Right atrium auricular region (tissue), 2 donors: ENCODE measurements at places on chromosomes 4 and X.

- H3K4me3 ChIP-seq = no peak overlapping the region
- no peaks in the 10 kb centered on the region for H3K36me3 ChIP-seq
- H3K27ac ChIP-seq = no peak overlapping the region
- DNase-seq = no peak
- H3K27me3 ChIP-seq = no peaks in the 10 kb centered on the region
- H3K4me1 ChIP-seq = no peaks in the 10 kb centered on the region
Observed at GRCh38 chr4:4349867-4350266, 37.0 kb upstream of the NSG1 start.

GRCh38 chrX:4674028-4674782 lies 960.8 kb upstream of the PRKX start:
- no peaks in the 10 kb centered on the region for H3K36me3 ChIP-seq
- no peak overlapping the region for H3K4me3 ChIP-seq
- no peaks in the 10 kb centered on the region for H3K27me3 ChIP-seq
- H3K27ac ChIP-seq = no peak overlapping the region

- no peak for DNase-seq
- no peak overlapping the region for H3K4me3 ChIP-seq
- H3K27me3 ChIP-seq = no peaks in the 10 kb centered on the region
- H3K36me3 ChIP-seq = no peaks in the 10 kb centered on the region
- no peaks in the 10 kb centered on the region for H3K4me1 ChIP-seq
- H3K27ac ChIP-seq = no peak overlapping the region
Observed at GRCh38 chr4:137700072-137700471, 167.8 kb upstream of the PCDH18 start.

GRCh38 chr4:73193659-73194058 lies 64.9 kb downstream of the ANKRD17 start:
- no peaks in the 10 kb centered on the region for H3K27me3 ChIP-seq
- H3K4me3 ChIP-seq = no peak overlapping the region
- DNase-seq = no peak
- H3K36me3 ChIP-seq = no peaks in the 10 kb centered on the region

- H3K27me3 ChIP-seq = no peaks in the 10 kb centered on the region
- no peak overlapping the region for H3K4me3 ChIP-seq
- H3K4me1 ChIP-seq = no peaks in the 10 kb centered on the region
- no peak for DNase-seq
Observed at GRCh38 chrX:30655991-30656390, 2.8 kb downstream of the GK start.

GRCh38 chr4:89727238-89727637 lies 109.7 kb downstream of the SNCA start:
- H3K27ac ChIP-seq = no peak overlapping the region
- no peak overlapping the region for H3K4me3 ChIP-seq
- H3K36me3 ChIP-seq = no peaks in the 10 kb centered on the region
- H3K4me1 ChIP-seq = no peaks in the 10 kb centered on the region
- DNase-seq = no peak

DNA sequence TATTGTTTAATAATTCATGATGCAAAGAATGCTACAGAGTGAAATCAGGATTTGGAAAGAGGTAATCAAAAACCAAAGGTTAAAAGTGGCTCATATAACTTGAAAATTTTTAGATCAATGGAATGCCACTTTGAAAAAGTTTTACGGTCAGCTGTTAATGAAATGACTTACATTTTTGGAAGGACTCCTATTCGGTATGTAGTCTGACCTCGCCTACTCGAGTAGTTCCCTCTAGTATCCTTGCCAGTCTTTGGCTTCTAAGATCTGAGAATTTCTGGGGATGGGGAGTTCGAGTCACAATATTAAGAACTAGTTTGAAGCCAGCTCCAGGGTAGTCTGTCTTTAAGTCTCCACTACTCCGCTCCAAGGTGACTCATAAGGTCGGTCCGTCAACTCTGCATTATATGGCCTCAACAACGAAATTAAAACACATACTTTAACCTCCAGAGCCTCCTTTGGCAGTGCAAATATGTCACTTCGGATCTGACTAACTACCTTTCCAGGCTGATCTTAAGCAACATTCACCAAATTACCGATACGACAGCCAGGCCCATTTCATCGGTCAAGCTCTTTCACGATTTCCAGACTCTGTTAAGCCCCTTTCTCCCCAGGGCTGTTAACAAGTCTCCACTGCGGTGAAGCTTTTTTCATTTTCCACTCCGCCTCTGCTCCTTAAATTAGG lies 733 bp upstream of the NAA15 start:
- H3K27me3 ChIP-seq = no peaks in the 10 kb centered on the region
- peaks cover 2% of the 10 kb centered on the region for H3K36me3 ChIP-seq
- no peak for DNase-seq
- peak overlapping the region; percentile 97 for H3K4me3 ChIP-seq
- peak overlapping the region; percentile 94 for H3K27ac ChIP-seq

DNA sequence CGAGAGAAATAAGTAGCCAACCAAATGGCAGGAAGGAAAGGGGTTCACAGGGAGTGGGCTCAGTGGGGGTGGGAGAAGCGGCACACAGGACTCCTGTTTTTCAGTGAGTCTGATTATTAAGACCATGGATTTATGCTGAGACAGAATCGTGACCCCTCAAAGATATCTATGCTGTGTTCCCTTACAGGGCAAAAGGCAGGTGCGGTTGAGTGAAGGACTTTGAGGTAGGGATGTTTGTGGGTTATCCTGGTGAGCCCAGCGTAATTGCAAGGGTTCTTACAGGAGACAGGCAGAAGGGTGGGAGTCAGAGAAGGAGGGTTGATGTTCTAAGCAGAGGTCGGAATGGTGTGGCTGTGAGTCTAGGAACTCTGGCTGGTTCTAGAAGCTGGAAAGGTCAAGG lies 73.0 kb downstream of the EVC start:
- H3K36me3 ChIP-seq = peaks cover 16% of the 10 kb centered on the region
- H3K4me1 ChIP-seq = no peaks in the 10 kb centered on the region
- no peak overlapping the region for H3K4me3 ChIP-seq

GRCh38 chrX:39811376-39811775 lies 286.4 kb downstream of the BCOR start:
- no peaks in the 10 kb centered on the region for H3K36me3 ChIP-seq
- no peak overlapping the region for H3K27ac ChIP-seq
- H3K4me1 ChIP-seq = peaks cover 28% of the 10 kb centered on the region
- no peaks in the 10 kb centered on the region for H3K27me3 ChIP-seq

DNA sequence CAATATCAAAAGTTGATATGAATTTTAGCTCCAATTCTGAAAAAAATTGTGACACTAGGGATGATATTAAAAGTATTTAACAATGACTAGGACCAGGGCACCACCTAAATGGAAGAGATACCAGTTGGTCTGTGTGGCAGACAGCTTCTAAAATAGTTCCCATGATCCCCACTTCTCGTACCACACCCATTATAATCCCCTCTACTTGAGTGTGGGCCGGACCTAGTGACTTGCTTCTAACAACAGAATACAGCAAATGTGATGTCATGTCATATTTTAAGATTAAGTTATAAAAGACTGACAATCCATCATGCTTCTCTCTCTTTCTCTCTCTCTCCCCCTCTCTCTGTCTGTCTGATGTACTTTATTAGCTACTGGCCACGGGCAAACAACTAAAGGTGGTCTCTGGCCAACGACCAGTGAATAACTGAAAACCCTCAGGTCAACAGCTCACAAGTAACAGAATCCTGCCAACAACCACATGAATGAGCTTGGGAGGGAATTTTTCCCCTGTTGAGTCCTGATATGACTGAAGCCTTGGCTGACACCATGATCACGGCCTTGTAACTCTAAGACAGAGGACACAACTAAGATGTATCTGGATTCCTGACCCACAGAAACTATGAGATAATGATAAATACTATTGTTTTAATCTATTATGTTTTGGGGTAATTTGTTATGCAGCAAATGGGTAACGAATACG lies 34.4 kb downstream of the FAM13A start:
- H3K4me1 ChIP-seq = no peaks in the 10 kb centered on the region
- no peaks in the 10 kb centered on the region for H3K27me3 ChIP-seq
- no peak for DNase-seq
- H3K4me3 ChIP-seq = no peak overlapping the region

GRCh38 chrX:120428309-120428708 lies 40.8 kb downstream of the LAMP2 start:
- no peak overlapping the region for H3K4me3 ChIP-seq
- H3K4me1 ChIP-seq = no peaks in the 10 kb centered on the region
- DNase-seq = no peak
- no peaks in the 10 kb centered on the region for H3K27me3 ChIP-seq
- H3K27ac ChIP-seq = no peak overlapping the region
- H3K36me3 ChIP-seq = no peaks in the 10 kb centered on the region

- no peak for DNase-seq
- H3K4me1 ChIP-seq = no peaks in the 10 kb centered on the region
- H3K36me3 ChIP-seq = no peaks in the 10 kb centered on the region
Observed at GRCh38 chr4:81378386-81378785, 93.3 kb downstream of the RASGEF1B start.

DNA sequence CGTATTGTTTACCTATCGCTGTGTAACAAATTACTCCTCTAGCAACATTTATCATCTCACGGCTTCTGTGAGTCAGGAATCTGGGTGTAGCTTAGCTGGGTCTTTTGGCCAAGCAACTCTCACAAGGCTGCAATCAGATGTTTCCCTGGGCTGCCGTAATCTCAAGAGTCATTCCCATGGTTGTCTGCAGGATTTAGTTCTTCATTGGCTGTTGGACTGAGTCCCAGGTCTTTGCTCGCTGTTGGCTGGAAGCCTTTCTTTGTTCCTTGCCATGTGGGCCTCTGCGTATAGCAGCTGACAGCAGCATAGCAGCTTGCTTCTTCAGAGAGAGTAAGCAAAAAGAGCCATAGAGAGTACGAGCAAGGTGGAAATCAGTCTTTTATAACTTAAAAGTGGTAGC lies 16.8 kb downstream of the POLR2B start:
- DNase-seq = peak; percentile 86
- no peaks in the 10 kb centered on the region for H3K4me1 ChIP-seq
- peak overlapping the region; percentile 74 for H3K27ac ChIP-seq
- no peak overlapping the region for H3K4me3 ChIP-seq

- no peak overlapping the region for H3K27ac ChIP-seq
- H3K4me1 ChIP-seq = peaks cover 18% of the 10 kb centered on the region
- H3K27me3 ChIP-seq = no peaks in the 10 kb centered on the region
- DNase-seq = no peak
Observed at GRCh38 chrX:54178100-54178940, 4.7 kb downstream of the FAM120C start.

DNA sequence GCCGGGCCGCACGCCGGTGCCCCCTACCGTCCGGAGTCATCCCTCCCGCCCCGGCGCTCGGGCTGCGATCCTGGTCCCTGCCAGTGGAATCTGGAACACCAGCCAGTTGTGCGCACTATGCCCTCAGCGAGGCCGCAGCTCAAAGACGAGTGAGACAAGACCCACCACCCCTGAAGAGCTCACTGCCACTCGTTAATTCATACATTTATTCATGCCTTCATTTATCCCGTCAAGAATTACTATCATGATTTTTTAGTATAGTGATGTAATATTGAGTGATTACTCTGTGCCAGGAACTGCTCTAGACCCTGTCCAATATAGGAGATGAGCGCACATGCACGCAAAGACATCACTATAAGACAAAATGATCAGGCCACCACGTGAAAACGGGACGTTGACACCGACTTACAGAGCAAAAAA lies 247 bp upstream of the PPA2 start:
- no peaks in the 10 kb centered on the region for H3K27me3 ChIP-seq
- H3K36me3 ChIP-seq = no peaks in the 10 kb centered on the region
- H3K4me1 ChIP-seq = no peaks in the 10 kb centered on the region

DNA sequence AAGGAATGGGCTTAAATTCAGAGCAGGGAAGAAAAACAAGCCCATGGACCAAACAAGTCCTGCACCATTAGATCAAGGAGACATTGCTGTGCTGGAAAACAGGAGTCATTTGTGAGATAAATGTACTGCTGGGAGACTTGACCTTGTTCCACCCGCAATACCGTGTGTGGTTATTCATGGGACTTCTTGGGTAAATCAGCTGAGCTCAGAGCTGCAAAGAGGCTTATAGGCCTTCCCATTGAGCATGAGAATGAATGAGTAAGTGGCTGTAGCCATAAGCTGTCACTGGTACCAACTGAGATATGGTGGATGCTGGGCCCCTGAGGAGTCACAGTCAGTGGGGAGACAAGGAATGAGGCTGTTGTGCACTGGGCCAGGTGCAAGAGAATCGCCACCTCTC lies 2.3 kb upstream of the CYTL1 start:
- H3K4me3 ChIP-seq = no peak overlapping the region
- no peak overlapping the region for H3K27ac ChIP-seq
- H3K27me3 ChIP-seq = no peaks in the 10 kb centered on the region
- peak; percentile 21 for DNase-seq

DNA sequence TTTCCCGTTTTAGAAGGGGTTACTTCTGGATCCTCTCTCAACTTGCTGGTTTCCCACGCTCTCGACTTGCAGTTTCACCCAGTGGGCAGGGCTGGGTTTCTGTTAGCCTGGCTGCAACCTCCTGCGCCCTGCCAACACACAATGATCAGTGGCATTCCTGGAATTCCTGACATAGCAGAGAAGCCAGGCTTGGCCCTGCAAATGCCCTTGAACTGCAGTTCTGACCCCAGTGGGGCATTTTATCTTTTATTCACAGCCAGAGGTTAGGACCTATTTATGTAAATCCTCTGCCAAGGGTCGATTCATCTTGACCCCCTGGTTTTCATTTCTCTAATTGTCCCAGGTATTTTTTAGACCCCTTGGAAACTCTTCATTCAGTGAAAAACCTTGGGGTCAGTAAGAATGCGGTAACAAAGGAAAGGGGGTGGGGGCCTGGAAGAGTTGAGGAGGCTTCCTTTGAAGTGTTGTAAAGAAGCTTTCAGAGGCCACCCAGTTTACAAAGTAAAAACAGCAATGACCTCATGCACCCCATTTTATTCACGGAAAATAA lies 217.6 kb downstream of the ZNF674 start:
- no peak for DNase-seq
- H3K4me1 ChIP-seq = no peaks in the 10 kb centered on the region
- no peaks in the 10 kb centered on the region for H3K27me3 ChIP-seq

GRCh38 chrX:9759337-9759736 lies 6.3 kb downstream of the GPR143 start:
- no peaks in the 10 kb centered on the region for H3K36me3 ChIP-seq
- H3K4me1 ChIP-seq = no peaks in the 10 kb centered on the region
- no peak for DNase-seq
- no peaks in the 10 kb centered on the region for H3K27me3 ChIP-seq
- no peak overlapping the region for H3K4me3 ChIP-seq
- H3K27ac ChIP-seq = no peak overlapping the region

DNA sequence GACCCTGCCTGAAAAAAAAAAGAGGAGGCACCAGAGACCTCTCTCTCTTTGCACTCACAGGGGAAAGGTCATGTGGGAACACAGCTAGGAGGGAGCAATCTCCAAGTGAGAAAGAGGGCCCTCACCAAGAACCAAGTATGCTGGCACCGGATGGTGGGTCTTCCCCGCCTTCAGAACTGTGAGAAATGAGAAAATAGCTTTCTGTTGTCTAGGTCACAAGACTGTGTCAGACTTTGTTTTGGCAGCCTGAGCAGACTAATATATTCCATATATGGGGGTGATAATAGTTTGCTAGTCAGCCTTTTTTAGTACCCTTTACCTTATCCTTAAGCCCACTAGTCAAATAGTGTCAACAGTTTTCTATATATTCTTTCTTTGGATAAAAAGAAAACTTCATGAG lies 193.0 kb downstream of the TRIML1 start:
- no peaks in the 10 kb centered on the region for H3K4me1 ChIP-seq
- no peak overlapping the region for H3K27ac ChIP-seq
- no peak for DNase-seq
- H3K4me3 ChIP-seq = no peak overlapping the region
- no peaks in the 10 kb centered on the region for H3K27me3 ChIP-seq
- no peaks in the 10 kb centered on the region for H3K36me3 ChIP-seq
